ENCODE measurements at places on chromosomes 7 and 10.

DNA sequence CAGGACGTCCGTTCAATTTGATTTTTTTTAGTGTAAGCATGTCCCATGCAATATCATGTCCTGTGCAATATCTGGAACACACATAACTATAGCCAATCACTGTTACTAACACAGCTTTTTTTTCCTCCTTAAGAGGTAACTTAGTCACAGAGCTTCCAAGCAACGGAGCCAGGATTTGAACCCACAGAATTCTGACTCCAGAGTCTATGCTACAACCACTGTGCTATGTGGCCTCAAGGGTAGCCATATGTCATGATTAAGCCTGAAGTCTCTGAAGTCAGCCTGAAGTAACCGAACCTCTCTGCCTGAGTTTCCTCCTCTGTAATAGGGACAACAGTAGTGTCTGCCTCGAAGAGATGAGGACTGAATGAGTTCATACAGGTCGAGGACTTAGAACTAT lies 42.2 kb upstream of the TCF7L2 start:
- DNase-seq, result no peak

DNA sequence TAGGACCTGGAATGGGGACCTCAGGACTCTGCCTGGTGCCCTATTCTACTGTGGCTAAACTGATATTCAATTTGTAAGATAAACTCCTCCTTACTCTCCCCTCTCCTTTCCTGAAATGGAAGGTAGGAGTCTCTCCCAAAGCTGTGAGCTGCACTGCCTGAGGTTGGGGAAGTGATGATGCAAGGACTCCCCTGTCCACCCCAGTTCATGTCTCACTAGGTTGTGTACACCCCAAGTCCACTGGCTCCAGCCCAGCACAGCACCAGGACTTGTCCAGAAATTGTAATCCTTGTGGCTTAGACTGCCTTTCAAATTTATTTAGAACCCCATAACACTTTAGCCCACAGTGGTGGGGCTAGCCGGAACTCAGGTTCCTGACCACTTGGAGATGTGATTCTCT lies 247.2 kb upstream of the CTBP2 start:
- no peak for DNase-seq

- no peak for DNase-seq
Observed at GRCh38 chr7:10798044-10798443, 175.6 kb upstream of the PHF14 start.

- no peak for DNase-seq
Observed at GRCh38 chr7:118158766-118159165, 25.2 kb upstream of the LSM8 start.

DNA sequence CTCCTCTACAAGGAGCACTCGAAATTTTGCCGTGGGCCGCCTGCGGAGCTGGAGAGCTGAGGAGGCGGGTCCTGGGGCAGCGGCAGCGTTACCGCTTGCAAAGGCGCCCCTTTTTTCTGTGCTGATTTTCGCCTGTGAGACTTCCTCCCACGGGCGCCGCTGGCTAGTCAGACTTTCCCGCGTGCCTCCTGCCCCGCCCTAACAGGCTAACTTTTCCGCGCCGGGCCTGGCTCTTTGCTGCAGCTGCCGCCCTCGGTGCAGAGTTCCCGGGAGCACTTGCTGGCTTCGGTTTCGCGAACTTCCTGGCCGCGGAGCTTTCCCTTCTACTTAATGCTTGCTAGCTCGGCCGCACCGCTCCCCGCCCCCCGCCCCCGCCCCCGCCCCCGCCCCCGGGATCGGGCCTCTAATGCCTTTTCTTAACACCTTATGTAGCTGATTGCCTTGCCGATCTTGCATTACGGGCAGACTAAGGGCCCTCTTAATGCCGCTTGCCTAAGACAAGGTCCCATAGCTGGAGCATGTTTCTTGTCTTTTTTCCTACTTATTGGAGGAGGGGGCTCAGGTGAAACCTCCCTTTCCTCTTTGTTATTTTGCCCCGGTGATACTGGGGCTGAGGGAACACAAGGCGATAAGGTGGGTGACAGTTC lies 37.9 kb upstream of the RASGEF1A start:
- no peak for DNase-seq

DNA sequence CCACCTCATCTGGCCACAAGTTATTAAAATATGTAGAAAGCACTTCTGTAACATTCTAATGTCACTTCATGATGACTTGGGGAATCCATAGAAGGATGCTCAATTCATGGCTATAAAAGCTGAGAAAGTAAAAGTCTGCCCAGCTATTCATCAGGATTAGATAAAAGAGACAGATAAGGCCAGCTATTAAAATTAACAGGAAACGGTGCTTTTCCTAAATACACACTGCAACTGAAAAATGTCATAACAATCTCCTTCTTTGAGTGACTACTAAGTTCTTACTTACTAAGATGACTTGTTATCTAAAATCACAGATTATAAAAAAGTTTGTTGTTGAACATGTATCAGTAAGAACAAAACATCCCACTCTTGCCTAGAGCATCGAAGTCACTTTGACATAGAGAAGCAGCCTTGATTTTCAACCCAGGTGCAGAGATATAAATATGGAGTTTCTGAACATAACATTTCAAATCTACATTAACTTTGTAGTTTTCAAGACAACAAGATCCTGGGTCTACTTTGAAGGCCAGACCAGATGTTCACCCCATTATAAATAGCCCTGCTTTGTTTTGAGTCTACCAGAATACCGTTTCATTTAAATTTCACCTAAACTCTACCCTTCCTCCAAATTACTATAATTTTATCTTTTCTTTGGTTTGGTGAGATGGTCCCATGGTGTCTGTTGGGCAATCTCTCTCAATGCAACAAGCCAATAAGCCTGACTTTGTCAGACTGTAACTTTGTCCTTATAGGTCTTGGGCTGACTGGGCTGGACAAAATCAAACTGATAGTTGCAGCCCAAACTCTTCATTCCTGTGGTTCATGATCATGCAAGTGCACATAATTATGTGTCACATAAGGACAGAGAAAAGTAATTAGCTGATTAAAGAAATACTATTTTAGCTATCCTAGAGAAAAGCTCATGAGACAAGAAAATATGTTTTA lies 24.0 kb downstream of the HYCC1 start:
- no peak for DNase-seq

- DNase-seq, result no peak
Observed at GRCh38 chr7:138889582-138890498, 91.3 kb downstream of the KIAA1549 start.

GRCh38 chr10:49600781-49601400 lies 9.2 kb upstream of the SLC18A3 start:
- DNase-seq, result no peak

DNA sequence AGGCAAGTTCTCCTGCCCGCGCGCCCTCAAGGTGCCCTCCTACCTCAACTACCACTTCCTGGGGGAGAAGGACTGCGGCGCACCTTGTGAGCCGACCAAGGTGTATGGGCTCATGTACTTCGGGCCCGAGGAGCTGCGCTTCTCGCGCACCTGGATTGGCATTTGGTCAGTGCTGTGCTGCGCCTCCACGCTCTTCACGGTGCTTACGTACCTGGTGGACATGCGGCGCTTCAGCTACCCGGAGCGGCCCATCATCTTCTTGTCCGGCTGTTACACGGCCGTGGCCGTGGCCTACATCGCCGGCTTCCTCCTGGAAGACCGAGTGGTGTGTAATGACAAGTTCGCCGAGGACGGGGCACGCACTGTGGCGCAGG lies 1.4 kb downstream of the FZD1 start:
- DNase-seq, result no peak

DNA sequence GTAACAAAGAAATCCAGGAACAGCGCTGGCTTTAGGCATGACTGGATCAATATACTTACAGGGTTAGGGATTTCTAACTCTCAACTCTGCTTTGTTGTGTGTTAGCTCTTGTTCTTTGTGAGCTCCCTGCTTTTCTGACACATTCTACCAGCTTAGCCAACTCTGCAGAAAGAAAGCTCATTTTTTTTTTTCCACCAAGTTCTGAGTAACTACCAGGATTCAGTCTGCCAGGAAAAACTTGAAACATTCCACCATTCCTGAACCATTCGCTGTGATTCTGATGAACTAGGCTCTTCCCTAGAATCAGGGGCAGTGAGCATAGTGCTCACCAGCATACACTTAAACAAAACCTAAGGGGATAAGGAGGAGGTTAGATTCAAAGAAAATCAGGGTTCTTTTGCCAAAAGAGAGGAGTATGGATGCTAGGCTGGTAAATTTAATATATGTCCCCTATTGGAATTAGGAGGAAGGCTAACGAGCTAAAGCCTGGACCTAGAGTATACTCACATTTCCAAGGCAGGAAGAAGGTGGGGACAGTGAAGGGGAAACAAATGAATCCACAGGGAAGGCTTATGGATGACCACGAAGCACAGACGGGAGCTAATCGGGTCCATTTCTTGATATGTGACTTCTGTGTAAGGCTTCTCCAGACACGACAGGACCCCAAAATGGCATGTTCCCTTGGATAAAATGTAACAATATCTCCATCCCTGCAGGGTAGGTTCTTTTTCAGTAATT lies 183.4 kb downstream of the PRKG1 start:
- no peak for DNase-seq

- no peak for DNase-seq
Observed at GRCh38 chr7:117780832-117781231, 92.4 kb downstream of the CTTNBP2 start.

DNA sequence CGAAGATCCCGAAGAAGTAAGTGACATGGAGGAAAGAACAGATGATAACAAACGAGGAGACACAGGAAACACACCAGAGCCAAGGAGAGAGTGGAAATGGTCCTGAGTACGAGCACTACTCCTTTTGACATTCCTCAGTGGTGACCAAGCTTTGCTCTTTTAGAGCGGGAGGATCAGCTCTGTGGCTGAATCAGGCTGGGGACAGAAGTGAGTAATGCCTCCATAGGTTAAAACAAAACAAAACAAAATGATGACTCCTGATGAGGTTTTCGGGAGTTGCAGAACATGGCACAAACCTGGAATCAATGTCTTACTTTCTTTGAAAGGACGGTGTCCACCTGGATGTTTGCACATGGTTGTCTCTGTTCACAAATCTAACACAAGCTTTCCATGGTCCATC lies 30.3 kb upstream of the TCF7L2 start:
- no peak for DNase-seq

- DNase-seq, result no peak
Observed at GRCh38 chr10:11109590-11109989, 91.9 kb downstream of the CELF2 start.

DNA sequence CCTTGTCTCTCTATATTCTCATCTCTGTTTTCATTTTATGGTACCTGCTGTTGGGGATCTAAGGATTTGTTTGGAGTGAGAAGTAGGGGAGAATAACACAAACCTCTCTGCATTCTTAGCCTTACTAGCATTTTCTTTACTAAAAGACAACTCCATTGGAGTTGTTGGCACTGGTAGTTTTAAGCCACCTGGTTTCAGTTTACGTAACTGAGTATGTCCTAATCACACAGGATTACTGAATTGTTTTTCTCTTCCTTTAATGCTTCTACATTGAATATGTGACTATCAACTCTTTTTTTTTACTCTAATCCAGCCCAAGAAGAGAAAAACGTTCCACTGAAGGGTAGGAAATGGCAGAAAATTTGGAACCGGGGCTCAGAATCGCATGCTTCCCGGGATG lies 30.0 kb upstream of the TRIL start:
- DNase-seq, result no peak

DNA sequence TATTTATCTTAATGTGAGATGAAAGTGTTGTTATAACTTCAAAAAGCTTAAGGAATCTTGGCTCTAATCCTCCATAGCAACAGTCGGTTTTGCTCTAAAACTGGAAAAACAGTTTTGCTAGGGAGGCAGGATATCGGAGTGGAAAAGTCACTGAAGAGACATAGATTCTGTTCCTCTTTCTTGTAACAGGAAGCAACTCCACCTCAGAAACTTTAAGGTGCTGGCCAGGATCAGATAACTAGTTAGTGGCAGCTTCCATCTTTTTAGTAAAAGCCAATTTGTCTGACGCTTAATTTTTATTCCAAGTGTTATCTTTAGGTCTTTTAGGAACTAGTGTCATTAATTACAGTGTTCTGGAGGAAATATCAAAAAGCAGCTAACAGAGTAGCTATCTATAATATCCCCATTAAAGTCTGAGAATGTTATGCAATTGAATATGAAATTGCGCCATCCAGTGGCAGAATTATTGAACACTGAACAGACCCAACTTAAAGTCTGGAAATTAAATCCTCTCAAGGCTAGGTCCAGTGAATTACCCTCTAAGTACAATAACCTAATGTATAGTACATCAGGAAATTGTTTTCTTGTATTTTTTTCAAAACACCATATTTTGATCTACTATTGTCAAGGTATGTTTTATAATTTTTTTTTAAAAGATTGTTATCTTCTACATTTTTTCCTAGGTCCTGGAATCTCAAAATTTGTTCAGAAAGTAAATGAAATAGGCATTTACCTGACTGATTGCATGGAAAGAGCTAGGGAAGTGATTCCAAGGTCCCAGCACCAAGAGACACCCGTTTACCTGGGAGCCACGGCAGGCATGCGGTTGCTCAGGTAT lies 65.9 kb upstream of the CC2D2B start:
- peak; percentile 58 for DNase-seq

- DNase-seq, result peak; percentile 80
Observed at GRCh38 chr10:103125323-103126267, 67.5 kb downstream of the NT5C2 start.

DNA sequence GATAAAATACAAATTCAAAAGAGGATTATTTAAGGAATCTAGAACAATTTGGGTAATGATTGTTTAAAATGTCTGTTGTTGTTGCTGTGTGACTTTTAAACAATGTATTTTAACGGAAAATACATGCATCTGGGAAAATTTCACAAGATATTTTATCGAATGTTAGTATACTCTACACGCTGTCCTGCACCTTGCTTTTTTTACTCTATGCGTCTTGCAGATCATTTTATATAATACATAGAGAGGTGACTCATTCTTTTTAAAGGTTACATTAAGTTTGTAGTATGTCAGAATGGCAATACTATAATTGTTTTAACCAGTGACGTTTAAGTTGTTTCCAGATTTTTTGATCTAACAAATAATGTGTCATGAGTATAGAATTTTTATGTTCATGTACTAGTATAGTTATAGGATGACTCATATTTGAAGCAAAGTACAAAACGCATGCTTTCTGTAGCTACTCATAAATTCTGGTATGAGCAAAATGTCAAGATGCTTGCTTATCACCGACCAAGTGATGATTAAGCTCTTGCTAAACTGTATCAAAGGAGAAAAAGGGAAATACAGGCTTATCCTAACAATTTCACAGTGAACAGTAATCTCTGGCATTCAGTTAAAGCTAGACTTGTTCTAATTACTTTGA lies 4.9 kb downstream of the DKK1 start:
- no peak for DNase-seq

DNA sequence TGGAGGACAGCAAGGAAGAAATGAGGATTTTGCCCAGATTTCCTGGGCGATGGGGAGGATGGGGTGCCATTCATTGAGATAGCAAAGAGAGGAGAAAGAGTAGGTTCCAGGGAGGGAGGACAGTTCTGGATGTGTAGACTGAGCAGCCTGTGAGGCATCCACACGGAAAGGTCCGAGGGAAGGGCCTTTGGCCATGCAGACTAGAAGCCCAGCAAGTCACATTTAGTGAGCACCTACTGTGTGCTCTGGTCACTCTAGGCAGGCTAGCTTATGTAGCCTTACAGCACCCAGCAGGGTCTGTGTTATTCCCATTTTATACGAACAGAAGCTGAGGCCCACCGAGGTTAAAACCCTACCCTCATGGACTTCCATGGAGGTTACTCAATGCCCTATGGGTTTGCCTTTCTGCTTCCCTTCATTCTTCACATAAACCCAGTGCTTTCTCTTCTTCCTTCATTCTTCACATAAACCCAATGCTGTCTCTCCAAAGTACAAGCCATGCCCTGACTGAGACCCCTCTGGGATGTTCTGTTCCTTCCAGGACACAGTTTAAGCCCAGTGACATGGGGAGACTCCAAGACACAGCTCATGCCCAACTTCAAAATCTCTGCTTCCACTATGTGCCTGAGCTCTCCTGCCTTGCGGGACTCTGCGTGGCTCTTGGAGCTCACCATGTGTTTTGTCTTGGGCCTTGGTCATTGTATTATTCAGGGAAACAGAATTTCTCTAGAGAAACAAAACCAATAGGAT lies 13.7 kb downstream of the IL2RA start:
- no peak for DNase-seq

Data from GM06990 (cell line).